ENCODE measurements at places on chromosomes 2 and 18.

DNA sequence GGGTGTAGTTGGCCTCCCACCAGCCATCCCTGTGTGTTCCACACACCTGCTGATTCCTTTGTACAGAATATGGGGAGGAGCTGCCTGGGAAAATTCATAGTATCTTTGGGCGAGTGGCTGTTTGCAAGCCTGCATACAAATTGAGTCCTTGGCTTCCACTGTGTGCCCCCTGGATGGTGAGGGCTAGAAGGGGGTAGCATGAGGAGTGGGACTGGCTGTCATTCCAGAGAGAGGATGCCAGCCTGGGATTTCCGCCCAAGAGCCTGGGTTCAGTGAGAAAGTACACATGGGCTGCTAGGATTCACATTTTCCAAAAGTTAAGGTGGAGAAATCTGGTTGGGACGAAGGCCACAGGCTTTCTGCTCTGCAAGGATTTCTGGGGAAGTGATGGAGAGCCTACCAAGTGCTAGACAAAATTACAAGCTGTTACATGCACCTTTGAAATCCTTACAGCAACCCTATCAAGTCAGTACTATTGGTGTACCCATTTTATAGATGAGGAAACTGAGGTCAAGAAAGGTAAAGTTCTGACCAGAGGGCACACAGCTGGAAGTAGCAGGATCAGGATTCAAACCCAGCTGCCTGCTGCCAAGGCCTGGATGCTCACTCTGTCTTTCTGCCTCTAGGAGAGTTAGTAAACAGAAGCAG, 606 bp upstream of the TOGARAM2 start:
- no peak for DNase-seq

GRCh38 chr2:238895361-238895882, 47.5 kb downstream of the TWIST2 start:
- no peak for DNase-seq

DNA sequence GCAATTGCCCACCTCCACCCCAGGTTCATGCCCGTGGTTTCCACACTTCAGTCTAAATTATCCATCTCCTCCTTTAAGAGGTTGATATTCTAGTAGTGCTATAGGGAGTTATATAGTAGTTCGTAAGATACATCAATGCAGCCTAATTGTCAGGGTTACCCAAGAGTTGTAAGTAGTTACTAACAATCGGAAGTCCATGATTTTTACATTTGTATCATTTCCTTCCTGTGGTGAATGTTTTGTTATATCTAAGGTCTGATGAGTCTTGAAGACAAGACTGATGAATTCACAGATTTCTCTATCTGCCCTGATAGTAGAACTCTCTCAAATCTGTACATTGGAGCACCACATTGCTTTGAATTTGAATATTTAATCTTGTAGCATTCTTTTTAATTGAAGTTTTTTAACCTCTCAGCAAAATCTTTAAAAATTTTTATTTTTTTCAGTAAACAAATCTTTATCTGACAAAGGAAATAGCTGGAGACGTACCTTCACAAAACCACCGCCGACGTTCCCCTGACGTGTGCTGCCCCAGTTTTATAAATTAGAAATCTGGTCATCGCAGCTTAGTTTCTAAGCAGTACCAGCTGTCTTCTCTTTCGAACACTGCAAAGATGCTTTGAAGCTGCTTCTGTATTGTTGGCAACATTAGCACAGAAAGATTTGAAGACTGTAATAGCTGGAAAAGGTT, 264.5 kb downstream of the SOCS6 start:
- DNase-seq: no peak

GRCh38 chr2:125086313-125087184, 1061.5 kb downstream of the CNTNAP5 start:
- DNase-seq: no peak

DNA sequence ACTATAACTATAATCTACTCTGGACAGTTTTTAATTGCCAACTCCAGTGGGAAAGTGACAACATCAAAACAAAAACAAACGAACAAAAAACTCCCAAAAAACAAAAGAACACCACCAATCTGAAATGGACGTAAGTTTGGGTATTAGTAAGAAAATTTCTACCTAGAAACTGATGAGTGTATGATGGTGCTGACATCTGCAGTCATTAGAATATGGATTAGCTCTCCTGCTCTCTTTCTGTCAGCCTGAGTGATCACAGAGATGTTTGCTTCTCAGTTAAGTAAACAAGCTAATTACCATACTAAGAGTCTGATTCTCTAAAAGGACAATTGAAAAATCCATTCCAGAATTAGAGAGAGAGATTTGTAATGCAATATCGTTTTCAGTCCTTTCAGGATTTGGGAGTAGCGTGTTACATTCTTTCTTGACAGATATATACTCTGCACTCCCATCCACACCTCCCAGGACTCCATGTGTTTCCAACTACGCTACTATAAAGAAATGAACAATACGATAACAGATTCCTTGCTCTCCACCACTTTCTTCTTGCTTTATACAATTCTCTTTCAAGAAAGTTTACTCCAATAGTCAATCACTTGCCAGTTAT, 1347.4 kb upstream of the PIK3C3 start:
- no peak for DNase-seq

DNA sequence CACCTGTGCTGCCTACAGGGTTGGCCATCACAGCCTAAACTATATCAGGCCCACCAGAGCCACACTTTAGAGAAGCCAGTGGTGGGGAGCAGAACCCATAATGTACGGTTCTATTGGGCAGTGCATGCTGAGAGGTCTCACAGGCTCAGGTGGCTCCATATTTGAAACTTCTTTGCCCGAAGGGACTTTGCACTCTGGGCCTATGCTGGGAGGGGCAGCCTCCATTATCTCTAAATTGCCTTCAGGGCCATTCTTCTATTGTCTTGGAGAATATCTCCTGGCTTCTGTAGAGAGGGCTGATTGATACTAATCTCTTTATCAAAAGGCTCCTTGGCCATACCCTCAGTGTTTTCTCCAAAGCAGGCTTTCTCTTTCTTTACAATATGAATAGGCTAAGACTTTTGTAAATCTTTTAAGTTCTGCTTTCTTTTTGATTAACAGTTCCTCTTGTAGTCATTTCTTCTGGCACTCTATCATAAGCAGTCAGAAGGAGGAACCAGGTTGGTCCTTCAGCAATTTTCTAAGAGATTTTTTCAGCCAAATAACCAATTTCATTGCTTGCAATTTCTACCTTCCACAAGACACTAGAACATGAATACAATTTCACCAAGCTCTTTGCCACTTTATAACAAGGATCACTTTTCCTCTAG, 44.5 kb downstream of the RPE start:
- no peak for DNase-seq
